ENCODE measurements at places on chromosomes 2 and 18. TPM values are rescaled to one million over a fixed set of nuclear protein-coding genes. Genes with fewer than 3 reads are reported as not detected.

The IL18RAP gene
- 9.6 TPM for total RNA-seq

The UPP2 gene
- not detected for total RNA-seq

The CCDC68 gene
- 0.13 TPM for total RNA-seq

The VWC2L gene
- not detected for total RNA-seq

The RASGRP3 gene
- 6.3 TPM for total RNA-seq

The GALNT14 gene
- not detected for total RNA-seq

The CFC1 gene
- not detected for total RNA-seq

The MC4R gene
- total RNA-seq = not detected

The DDX1 gene
- 55.4 TPM for total RNA-seq

DNA sequence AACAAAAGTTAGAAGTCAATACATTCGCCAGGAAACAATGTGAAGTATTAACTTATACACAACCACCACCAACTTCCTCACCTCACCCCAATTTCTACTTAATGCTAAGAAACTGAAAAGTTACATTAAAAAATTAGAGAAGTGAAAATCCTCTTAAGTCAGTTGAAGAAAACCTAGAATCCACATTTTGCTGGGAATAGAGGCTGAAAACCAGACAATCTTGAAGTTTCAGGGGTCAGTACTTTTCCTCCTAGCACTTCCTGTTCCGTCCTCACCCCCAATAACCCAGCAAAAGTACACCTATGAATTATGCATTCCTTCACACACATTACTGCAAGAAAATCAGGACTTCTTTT lies 6.3 kb downstream of the YES1 start:
- peaks cover 57% of the 10 kb centered on the region for H3K4me1 ChIP-seq
- H3K36me3 ChIP-seq = peaks cover 9% of the 10 kb centered on the region
- no peak for DNase-seq

GRCh38 chr18:48952287-48953103 lies 1.7 kb upstream of the SMAD7 start:
- peaks cover 21% of the 10 kb centered on the region for H3K36me3 ChIP-seq
- peak overlapping the region; percentile 74 for H3K27ac ChIP-seq
- H3K4me3 ChIP-seq = peak overlapping the region; percentile 81
- peaks cover 43% of the 10 kb centered on the region for H3K4me1 ChIP-seq
- no peaks in the 10 kb centered on the region for H3K27me3 ChIP-seq

- no peak for DNase-seq
- no peaks in the 10 kb centered on the region for H3K27me3 ChIP-seq
- H3K4me3 ChIP-seq = no peak overlapping the region
- peaks cover 40% of the 10 kb centered on the region for H3K4me1 ChIP-seq
Measured at GRCh38 chr2:9590641-9591040, 35.0 kb upstream of the ADAM17 start.

- H3K27ac ChIP-seq = no peak overlapping the region
- no peak for DNase-seq
- H3K4me3 ChIP-seq = no peak overlapping the region
- peaks cover 2% of the 10 kb centered on the region for H3K4me1 ChIP-seq
Measured at GRCh38 chr2:99468155-99468554, 21.7 kb downstream of the REV1 start.

DNA sequence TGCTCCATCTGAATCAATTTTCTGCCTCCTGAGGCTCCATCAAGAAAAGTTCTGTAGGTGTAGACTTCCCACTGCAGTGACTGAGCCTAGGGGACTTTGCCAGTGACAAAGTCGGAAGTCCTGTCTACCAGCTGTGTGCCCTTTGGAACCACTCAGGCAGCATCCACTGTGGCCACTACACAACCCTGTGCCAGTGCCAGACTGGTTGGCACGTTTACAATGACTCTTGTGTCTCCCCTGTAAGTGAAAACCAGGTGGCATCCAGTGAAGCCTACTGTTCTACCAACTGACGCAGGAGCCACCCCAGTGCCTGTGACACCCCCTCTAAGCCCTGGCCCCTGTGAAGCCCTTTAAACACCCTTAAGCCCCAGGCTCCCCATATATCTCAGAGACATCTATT lies 132.1 kb upstream of the SERPINE2 start:
- peaks cover 19% of the 10 kb centered on the region for H3K27me3 ChIP-seq
- no peak overlapping the region for H3K4me3 ChIP-seq
- H3K36me3 ChIP-seq = no peaks in the 10 kb centered on the region
- DNase-seq = no peak
- no peak overlapping the region for H3K27ac ChIP-seq

GRCh38 chr2:211132046-211132445 lies 575.6 kb downstream of the CPS1 start:
- no peaks in the 10 kb centered on the region for H3K36me3 ChIP-seq
- no peaks in the 10 kb centered on the region for H3K4me1 ChIP-seq
- no peak for DNase-seq
- H3K27ac ChIP-seq = no peak overlapping the region

DNA sequence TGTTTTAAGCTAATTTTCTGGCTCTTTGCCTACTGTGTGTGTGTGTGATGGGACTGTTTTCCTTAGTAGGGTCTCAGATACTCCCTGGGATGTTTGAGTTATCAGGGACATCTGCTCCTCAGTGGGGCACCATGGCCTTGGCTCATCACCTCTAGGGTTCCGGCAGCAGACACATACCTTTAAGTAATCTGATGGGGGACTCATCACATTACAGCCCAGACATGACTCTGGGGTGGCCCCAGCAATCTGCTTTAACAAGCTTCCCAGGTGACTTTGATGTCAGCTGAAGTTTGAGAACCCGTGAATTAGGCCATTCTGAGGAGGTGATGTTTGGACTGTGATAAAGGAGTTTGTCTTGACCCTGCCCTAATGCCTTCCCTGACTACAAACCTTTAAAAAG lies 38.8 kb downstream of the DDX18 start:
- H3K4me3 ChIP-seq = no peak overlapping the region
- H3K36me3 ChIP-seq = no peaks in the 10 kb centered on the region
- DNase-seq = no peak
- no peak overlapping the region for H3K27ac ChIP-seq
- peaks cover 47% of the 10 kb centered on the region for H3K27me3 ChIP-seq

DNA sequence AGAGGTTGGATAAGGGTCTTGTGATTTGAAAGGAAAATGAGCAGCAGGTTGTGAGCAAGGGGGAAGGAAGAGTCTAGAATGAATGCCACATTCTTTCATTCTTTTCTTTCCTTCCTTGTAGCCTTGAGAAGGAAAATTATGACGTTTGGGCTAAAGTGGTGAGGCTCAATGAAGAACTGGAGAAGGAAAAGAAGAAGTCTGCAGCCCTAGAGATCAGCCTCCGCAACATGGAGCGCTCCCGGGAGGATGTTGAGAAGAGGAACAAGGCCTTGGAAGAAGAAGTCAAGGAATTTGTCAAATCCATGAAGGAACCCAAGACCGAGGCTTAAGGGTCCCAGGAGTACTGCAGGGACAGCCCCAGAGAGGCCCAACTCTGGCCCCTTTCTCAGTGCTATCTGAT lies 45.3 kb downstream of the BMP10 start:
- no peak overlapping the region for H3K4me3 ChIP-seq
- peaks cover 41% of the 10 kb centered on the region for H3K4me1 ChIP-seq
- peaks cover 77% of the 10 kb centered on the region for H3K36me3 ChIP-seq
- no peaks in the 10 kb centered on the region for H3K27me3 ChIP-seq

DNA sequence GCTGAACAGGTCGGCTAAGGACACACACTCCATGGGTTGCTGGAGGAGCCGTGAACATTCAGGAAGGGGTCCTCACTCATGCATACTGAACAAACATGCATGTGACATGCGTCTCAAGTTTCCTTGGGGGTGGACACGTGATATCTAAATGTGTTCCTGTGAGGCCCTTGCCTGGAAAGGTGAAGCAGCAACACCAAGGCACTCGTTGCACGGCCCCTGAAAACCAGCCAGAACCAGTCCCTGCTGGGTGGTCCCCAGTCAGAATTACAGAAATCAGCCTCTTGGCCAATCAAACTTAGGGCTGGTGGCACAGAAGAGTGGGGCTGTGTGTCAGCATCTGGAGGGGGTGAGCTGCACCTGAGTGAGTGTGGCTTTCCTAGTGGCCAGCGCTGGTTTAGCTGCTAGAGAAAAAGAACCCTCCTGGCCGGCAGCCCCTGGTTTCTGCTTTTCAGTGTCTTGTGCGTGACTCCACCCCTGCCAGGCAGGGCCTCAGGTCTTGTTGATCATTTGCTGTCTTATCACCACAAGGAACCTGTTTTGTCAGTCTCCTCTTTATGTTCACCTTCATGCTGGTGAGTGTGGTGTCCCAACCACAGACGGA lies 3.2 kb upstream of the AQP12B start:
- no peaks in the 10 kb centered on the region for H3K36me3 ChIP-seq
- no peak overlapping the region for H3K27ac ChIP-seq
- no peaks in the 10 kb centered on the region for H3K27me3 ChIP-seq
- H3K4me3 ChIP-seq = no peak overlapping the region

- H3K4me3 ChIP-seq = no peak overlapping the region
- DNase-seq = no peak
- no peaks in the 10 kb centered on the region for H3K27me3 ChIP-seq
Measured at GRCh38 chr2:61235716-61236115, 73.7 kb downstream of the C2orf74 start.

- H3K27me3 ChIP-seq = peaks cover 5% of the 10 kb centered on the region
- no peaks in the 10 kb centered on the region for H3K36me3 ChIP-seq
- peaks cover 13% of the 10 kb centered on the region for H3K4me1 ChIP-seq
- no peak for DNase-seq
- H3K27ac ChIP-seq = no peak overlapping the region
- H3K4me3 ChIP-seq = no peak overlapping the region
Measured at GRCh38 chr2:218431878-218432277, 13.0 kb downstream of the VIL1 start.

GRCh38 chr2:128291161-128291843 lies 27.4 kb downstream of the HS6ST1 start:
- H3K4me3 ChIP-seq = no peak overlapping the region
- H3K27me3 ChIP-seq = no peaks in the 10 kb centered on the region
- DNase-seq = no peak

DNA sequence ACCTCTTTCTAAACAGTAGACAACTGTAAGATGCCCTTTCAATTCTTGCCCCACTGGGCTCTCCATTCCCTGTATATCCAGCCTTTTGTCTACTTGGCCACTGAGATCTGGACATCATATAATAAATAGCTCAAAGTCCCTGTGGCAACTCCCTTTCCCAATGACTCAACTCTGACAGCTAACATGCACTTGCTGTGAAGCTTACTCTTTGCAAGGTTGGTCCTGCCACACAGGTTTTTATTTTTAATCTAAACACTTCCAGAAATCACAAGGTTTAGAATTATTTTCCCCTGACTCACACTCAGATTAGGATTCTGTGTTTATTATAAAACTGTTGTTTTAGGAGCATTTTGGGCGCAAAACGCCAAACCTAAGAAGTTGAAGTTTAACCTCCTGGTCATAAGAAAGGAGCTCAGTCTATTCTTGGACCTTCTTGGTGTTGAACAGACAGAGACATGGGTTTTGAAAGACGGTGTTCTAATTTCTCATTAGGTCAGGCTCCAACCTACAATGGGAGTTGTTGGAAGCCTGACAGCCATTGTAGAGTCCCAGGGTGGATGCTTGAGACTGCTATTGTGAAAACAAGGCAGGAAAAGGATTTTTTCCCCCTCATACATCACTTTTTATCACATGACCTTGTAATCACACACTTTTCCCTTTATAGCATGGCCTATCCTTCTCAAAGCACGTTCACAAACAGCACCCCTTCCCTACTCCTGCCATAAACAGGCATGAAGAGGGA lies 124.7 kb upstream of the SERPINE2 start:
- peaks cover 22% of the 10 kb centered on the region for H3K27me3 ChIP-seq
- no peak overlapping the region for H3K4me3 ChIP-seq
- H3K27ac ChIP-seq = no peak overlapping the region
- DNase-seq = no peak

- no peak overlapping the region for H3K4me3 ChIP-seq
- no peaks in the 10 kb centered on the region for H3K27me3 ChIP-seq
- H3K36me3 ChIP-seq = no peaks in the 10 kb centered on the region
- H3K27ac ChIP-seq = no peak overlapping the region
- DNase-seq = no peak
- H3K4me1 ChIP-seq = no peaks in the 10 kb centered on the region
Measured at GRCh38 chr2:133312038-133312729, 256.1 kb downstream of the NCKAP5 start.

- DNase-seq = no peak
- peaks cover 25% of the 10 kb centered on the region for H3K4me1 ChIP-seq
- no peaks in the 10 kb centered on the region for H3K27me3 ChIP-seq
- peaks cover 8% of the 10 kb centered on the region for H3K36me3 ChIP-seq
Measured at GRCh38 chr18:79509536-79509930, 113.8 kb downstream of the NFATC1 start.

DNA sequence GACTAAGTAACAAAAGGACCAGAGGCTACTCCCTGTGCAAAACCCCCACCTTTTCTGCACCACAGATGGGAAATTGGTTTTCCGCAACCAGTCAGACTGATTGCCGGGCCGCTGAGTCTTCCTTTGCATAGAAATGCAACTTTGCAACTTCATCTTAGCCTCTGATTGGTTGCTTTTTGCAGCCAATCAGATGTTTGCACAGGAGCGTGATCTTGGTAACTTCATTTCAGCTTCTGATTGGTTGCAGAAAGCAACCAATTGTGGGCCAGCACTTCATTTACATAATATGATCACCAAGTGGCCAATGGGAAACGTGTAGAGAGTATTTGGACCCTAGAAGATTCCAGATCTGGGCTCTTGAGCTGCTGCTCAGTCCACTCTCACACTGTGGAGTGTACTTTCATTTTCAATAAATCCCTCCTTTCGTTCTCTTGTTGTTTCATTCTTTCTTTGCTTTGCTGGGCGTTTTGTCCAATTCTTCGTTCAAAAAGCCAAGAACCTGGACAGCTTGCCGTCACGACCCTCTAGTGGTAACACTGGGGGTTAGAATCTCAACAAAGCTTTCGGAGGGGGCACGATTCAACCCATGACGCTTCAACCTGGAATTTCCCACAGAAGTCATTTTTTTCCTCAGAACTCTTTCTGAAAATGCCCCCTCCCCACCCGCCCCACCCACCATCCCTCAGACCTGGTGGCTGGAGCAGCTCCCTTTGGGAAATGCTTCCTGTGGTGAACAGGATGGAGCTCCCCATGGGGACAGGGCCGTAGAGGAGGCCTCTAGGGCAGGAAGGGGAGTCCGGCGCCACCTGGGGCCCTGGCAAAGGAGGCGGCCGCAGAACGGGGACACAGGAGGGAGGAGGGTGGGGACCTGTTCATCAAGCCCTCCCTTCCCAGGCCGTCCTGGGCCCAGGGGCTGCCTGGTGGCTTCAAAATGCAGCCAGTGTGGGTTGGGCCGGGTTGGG lies 31.8 kb upstream of the KCNF1 start:
- H3K4me3 ChIP-seq = no peak overlapping the region
- no peaks in the 10 kb centered on the region for H3K36me3 ChIP-seq
- H3K4me1 ChIP-seq = no peaks in the 10 kb centered on the region
- DNase-seq = no peak
- peaks cover 7% of the 10 kb centered on the region for H3K27me3 ChIP-seq

- no peak overlapping the region for H3K4me3 ChIP-seq
- peaks cover 4% of the 10 kb centered on the region for H3K27me3 ChIP-seq
- H3K36me3 ChIP-seq = no peaks in the 10 kb centered on the region
- no peaks in the 10 kb centered on the region for H3K4me1 ChIP-seq
- H3K27ac ChIP-seq = no peak overlapping the region
Measured at GRCh38 chr2:42957109-42957860, 164.9 kb upstream of the HAAO start.

DNA sequence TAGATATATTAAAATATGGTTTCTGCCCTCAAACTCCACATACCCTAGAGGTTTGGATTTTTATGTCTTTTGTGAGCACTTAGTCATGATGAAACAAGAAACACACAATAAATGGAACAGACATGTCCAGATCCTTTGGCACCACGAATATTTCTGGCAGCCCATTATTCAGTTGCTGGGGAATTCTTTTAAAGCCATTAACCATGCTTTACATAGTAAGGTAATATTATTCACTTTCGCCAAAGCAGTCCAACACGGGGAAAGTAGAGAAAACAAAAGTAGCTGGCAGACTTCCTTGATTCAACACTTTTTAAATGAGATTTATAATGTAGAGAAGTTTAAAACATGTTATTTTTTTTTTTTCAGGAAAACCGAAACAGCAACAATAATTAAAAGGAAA lies 235.4 kb downstream of the PIEZO2 start:
- no peaks in the 10 kb centered on the region for H3K27me3 ChIP-seq
- DNase-seq = no peak
- H3K27ac ChIP-seq = no peak overlapping the region
- no peak overlapping the region for H3K4me3 ChIP-seq
